RWPE2 (cell line): ENCODE measurements at places on chromosomes 1 and 21.

DNA sequence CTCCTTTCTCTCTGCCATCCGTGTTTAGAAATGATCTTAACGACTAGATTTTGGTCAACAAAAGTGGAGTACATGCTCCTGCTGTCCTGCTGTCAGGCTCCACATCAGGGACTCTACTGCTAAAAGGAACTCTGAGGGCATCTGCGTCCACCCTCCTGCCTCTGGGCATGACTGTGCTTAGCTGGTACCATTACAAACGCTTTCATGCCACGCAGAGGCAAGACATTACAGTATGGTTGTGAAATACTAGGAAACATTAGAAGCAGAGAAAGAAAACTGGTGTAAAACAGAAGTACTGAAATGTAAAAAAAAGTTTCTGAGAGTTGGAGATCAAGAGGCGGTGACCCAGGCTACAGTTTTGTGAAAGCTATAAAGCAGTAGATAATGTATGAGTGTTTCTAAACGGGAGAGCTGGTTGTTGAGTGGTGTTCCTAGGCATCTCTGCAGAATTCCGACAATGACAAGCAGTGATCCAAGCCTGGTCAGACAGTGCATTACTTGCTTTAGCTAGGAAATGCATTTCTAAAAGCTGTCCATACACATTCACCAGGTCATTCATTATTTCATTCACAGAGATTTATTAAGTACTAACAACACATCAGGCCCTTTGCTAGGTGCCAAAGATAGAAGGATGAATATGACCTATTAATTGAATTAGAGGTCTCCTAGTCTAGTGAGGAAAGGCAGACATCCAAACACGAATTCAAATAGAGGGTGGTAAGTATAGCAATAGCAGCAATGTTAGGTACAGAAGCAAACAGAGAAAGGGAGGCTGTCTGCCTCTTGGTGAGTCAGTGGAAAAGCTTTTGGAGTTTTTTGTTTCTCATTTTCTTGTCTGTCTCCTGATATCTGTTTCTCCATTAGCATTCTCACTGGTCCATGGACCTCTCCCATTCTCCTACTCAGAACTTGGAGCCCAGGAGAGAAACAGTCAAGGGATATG is 401.9 kb downstream of the LMO4 start:
- no peak for DNase-seq

DNA sequence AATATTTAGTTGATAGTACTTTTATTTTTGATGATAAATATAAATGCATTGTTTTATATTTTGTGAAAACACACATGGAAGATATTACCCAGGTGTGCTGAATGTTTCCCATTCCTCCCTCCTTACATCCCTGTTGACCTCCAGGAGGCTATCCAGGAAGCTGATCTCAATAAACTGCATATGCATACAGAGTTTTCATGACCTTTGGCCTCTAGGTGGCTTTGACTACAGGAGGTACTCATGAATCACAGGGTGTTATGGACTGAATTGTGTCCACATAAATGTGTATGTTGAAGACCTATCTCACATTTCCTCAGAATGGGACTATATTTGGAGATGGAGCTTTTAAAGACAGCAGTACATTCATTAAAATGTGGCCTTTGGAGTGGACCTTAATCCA is 914.9 kb upstream of the NCAM2 start:
- no peak for DNase-seq

GRCh38 chr1:101002551-101002950 is 23.0 kb downstream of the DPH5 start:
- DNase-seq: no peak

GRCh38 chr1:151993084-151993733 is 450 bp downstream of the S100A10 start:
- DNase-seq: no peak

GRCh38 chr1:169103480-169103893 is 3.0 kb upstream of the ATP1B1 start:
- no peak for DNase-seq

DNA sequence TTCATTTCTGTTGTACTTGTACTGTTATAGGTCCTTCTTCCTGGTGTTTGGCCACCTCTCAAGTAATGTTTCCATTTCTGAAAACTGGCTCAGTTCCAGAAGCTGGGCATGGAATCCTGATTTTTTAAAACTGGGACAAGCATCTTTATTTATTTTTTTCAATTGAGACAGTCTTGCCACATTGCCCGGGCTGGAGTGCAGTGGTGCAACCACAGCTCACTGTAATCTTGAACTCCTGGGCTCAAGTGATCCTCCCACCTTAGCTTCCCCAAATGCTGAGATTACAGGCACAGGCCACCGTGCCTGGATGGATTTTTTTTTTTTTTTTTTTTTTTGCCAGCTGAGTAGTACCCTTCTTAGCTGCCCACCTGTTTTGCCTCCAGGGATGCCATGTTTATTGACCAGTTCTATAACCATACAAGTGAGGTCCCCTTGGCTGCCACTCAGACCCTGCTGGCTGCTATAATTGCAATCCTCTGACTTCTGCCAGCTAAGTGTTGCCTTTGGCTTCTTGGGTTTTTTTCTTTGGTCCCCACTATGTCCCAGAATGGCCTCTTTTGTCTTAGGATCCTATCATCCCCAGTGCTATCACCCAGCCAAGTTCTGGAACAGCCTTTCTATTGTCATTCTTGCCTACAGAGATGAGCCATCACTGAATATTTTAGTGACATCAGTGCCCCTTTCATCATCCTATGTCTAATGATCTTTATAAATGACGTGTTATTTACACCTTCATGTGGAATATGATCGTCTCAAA is 3.9 kb upstream of the DIP2A start:
- DNase-seq: no peak

GRCh38 chr1:102897557-102897956 is 210.8 kb downstream of the COL11A1 start:
- no peak for DNase-seq

DNA sequence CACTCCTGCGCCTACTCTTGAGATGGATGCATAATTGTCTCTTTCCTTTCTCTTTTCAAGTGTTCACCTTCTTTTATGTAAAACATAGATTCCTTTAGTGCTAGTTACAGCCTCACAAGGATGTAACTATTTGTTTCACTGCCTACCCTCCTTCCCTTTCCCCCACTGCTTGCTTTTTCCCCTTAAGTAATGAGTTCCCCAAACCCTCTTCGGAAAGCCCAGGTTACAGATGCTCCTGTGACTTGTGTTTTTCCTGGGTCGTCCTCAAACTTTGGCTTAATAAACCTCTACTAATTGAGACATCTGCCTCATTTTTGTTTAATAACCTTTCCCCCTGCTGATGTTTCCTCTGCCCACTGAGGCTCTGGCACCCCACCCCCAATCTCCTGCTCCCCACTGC is 39.2 kb downstream of the C21orf91 start:
- no peak for DNase-seq

GRCh38 chr1:46070164-46070814 is 62.1 kb downstream of the PIK3R3 start:
- no peak for DNase-seq
